ENCODE measurements at places on chromosomes 6 and 20.

GRCh38 chr20:6756693-6757595 lies 10.5 kb upstream of the BMP2 start:
- DNase-seq, result no peak

DNA sequence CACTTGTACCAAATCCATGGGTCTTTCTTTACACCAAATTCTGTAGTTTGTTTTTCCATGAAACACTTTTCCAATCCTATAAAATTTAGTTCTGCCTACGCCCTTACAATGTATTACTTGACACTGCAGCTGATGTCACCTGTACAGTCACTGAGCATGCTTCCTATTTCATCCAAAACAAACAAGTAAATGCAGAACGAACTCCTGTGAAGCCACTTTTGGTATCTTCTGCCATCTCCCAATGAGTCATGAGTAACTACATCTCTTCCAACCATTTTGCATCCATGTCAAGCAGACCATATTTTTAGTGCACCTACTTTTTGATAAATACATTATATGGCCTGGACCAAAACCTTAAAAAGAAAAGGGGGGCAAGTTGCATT lies 42.4 kb downstream of the HDDC2 start:
- no peak for DNase-seq

GRCh38 chr6:124999105-124999764 lies 37.0 kb downstream of the RNF217 start:
- DNase-seq, result no peak

DNA sequence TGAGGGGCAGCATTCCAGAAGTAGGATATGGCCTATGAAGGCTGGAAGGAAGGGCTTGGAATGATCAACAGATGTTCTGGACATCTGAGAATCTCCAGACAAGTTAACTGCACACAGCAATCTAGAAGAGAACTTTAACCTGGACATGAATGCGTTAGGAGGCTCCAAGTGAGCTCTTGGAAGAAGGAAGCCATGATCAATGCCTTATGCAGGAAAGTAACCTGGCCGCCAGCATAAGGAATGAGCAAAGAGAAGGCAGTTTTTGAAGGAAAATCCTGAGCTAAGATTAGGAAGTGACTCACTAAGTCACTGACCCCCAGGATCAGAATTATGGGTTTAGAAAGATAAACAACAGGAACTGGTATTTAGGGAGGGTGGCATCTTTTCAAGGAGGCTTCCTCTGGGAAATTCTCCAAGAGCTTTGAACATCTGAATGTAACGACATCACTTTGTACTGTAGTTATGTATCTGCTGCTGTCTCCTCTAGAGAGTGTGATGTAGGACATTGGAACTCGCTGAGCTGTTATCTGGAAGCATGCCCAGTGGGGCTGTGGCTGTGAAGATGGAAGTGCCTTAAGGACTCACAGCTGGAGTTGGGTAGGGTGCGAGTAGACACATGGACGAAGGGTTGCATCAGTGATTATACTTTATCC lies 236.8 kb downstream of the PACRG start:
- no peak for DNase-seq

GRCh38 chr6:149364557-149364956 lies 35.5 kb upstream of the SUMO4 start:
- DNase-seq, result no peak

DNA sequence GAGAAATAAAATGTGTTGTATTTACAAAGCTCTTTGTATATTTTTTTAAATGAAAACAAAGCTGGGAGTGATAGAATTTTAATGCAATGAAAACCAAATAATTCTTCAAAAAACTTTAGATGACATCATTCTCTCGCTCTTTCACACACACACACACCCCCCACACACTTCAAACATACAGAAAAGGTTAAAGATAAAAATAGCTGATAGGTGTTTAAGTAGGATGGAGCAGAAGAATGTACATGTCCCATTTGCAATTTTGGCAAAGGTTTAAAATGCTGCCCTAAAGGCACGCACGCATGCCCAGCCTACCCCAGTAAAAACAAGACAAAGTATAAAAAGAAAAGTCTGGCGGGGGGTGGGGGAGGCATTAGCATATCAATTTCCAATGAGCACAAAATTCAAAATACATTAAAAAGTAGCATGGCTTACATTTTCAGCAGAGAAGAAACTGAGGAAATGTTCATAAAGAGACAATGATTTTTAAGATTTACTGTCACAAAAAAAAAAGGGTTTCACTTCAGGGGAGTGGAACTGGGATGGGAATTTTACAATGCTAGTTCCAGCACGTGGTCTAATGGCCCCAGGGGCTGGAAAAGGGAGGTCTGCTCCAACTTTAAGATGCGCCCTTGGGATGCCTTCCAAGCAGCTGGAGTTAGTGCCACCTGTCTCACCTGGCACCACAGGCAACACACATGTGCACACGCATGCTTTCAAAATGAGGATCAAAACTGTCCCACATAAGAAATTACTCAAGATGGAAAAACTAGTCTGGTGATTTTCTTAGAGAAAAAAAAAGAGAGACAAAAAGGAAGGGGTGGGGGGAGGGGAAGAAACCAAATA lies 55.1 kb upstream of the NFATC2 start:
- DNase-seq, result no peak

- DNase-seq, result no peak
Observed at GRCh38 chr6:170274713-170275560, 15.9 kb downstream of the DLL1 start.

DNA sequence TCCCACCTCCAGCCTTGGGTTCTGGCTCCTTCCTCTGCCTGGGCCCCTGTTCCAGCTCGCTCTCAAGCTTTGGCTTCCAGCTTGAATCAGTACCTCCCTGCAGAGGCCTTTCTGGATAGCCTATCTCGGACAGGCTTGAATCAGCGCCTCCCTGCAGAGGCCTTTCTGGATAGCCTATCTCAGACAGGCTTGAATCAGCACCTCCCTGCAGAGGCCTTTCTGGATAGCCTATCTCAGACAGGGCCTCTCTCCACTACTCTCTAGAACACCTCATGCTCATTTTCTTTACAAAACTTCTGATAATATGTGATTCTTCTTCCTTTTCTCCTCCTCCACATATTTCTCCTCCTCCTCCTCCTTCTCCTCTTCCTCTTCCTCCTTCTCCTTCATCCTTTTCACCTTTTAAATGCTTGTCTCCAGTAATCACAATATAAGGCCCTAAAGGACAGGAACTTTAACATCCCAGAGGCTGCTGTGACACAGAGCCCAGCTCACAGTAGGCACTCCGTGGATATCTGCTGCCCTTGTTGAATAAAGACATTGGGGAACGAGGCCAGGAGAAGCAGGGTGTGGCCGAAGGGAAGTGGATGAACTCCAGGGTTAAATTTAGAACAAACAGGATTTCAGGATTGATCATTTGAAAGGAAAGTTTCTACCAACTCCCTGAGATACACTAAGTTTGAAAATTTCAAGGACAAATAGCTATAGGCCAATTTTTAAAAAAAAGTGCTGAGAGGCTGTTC lies 9.3 kb upstream of the RPS6KA2 start:
- no peak for DNase-seq

GRCh38 chr6:142569676-142570075 lies 267.9 kb downstream of the ADGRG6 start:
- DNase-seq, result no peak

DNA sequence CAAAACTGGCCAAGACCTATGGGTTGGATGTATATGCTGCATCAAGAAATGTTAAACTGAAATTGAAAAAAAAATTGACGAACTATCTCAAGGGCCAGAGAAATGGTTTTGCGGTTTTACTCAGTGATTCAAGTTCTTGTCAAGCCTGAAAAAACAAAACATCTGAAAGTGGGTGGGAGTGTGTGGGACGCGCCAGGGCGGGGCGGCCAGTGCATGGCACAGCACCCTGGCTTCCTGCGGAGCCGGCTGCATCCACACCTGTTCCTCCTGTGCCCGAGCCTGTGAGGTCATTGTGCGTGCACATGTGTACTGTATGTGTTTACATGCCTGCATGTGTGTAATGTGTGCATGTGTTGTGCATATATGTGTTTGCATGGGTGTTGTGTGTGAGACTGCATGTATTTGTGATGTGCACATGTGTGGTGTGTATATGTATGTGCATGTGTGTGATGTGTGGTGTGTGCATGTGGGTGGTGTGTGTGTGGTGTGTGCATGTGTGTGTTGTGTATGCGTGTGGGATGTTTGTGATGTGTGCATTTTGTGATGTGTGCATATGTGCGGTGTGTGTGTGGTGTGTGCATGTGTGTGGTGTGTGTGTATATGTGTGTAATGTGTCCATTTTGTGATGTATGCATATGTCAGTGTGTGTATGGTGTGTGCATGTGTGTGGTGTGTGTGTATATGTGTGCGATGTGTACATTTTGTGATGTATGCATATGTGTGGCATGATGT lies 59.8 kb downstream of the CDH4 start:
- DNase-seq, result no peak

- DNase-seq, result no peak
Observed at GRCh38 chr20:57491373-57491772, 33.6 kb downstream of the CTCFL start.

DNA sequence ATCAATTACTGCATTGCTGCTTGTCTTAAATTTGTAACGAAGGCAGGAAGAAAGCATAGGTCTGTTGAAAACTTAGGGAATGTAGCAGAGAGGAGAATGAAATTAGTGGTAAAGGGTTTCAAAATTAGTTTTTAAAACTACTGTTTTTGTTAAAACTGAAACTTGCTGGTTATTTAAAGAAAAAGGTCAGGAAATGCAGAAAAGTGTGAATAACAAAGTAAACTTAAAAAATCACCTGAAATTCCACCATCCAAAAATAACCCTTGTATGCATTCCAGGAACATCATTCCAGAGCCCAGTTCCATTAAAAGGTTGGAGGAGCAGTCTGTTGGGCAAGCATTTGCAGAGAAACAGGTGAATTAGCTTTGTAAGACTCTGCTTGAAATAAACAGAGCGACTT lies 3.1 kb upstream of the MOXD1 start:
- no peak for DNase-seq

DNA sequence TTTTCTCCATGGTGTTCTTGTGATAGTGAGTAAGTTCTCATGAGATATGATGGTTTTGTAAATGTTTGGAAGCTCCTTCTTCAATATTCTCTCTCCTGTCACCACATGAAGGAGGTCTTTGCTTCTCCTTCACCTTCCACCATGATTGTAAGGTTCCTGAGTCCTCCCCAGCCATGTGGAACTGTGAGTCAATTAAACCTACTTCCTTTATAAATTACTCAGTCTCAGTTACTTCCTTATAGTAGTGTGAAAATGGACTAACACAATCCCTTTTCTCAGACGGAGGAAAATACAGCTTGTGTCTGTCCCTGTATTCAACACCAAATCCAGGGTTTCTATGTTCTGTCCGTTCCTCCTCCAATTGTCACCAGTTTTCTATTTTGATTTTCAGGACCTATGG lies 181.0 kb downstream of the ALDH8A1 start:
- no peak for DNase-seq

- no peak for DNase-seq
Observed at GRCh38 chr6:19697744-19698290, 139.4 kb upstream of the ID4 start.

DNA sequence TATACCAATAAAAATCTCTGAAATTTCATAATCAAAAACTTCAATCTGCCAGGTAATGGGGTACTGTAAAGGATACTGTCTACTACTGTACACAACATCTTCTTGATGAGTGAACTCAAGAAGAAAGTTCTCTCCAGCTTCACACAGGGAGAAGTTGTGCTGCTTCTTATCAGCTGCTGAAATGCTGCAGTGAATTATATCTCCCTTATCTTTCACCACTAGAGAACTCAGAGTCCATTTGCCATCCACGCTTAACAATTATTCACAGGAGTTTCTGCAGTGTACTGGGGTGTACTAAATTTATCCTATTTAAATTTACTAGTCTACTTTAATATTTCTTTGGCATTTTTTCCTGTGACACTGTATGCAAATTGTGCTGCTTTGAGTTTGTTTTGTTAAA lies 384.8 kb downstream of the TFAP2B start:
- no peak for DNase-seq
